ENCODE measurements at places on chromosomes 2 and 18. TPM values are rescaled to one million over a fixed set of nuclear protein-coding genes. Genes with fewer than 3 reads are reported as not detected.

- no peak for DNase-seq
- no peaks in the 10 kb centered on the region for H3K36me3 ChIP-seq
- H3K27ac ChIP-seq: no peak overlapping the region
- no peak overlapping the region for H3K4me3 ChIP-seq
- H3K27me3 ChIP-seq: no peaks in the 10 kb centered on the region
- no peaks in the 10 kb centered on the region for H3K4me1 ChIP-seq
Measured at GRCh38 chr2:2175381-2176090, 155.5 kb downstream of the MYT1L start.

IKZF2 gene
- total RNA-seq: 24.4 TPM

DNA sequence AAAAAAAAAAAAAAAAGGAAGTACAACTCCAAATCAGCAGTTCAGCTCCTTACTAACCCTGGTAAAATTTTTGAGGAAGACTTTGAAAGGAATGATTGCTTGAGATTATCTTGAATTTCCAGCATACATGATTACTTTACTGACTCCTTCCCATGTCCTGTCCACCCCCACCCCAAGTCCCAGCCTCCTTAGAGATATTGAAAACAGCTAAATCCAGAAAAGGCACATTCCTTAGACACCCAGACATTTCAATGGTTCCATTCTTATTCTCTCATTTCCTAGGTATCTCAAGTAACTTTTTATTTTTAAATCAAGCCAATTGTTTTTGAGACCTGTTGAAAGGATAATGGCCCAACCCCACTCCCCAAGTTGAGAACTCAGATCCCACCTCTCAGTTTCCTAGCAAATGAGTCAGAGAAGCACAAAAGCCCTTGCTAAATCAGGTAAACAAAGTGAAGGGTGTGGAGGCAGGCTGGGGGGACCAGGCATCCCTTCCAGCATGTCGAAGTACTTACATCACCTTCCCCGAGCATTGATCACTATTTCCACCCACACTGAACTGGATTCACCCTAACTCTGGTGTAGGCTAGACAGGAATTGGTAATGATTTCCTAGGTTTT, 95.4 kb upstream of the FZD7 start:
- peaks cover 11% of the 10 kb centered on the region for H3K27me3 ChIP-seq
- no peak overlapping the region for H3K27ac ChIP-seq
- no peak for DNase-seq
- no peak overlapping the region for H3K4me3 ChIP-seq

LAMA3 gene
- total RNA-seq: not detected

HDAC4 gene
- 24.5 TPM for total RNA-seq

Measured in activated CD8-positive, alpha-beta T cell treated with anti-CD3 and anti-CD28 coated beads for 36 hours (primary cell).